ENCODE measurements at places on chromosomes 5 and 9.
A peak's percentile ranks its signal among the peaks of the same experiment; 100 is the strongest.

DNA sequence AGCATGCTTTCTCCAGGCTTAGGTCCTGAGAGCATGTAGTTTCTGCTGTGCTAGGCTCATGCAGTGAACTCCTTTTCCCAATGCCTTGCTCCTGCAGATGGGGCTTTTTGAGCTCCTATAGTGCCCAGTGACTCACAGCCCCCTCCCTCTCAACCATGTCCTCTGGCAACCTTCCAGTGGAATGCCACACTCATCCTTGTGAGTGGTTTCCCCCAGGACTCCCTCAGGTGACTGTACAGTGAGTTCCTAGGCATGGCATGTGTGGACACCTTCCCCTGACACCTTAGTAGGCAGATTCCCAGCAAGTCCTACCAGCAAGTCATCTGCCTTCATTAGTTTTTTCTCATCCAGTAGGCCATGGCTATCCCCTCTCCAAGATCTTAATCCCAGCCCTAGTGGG is 72.4 kb upstream of the CXCL14 start:
- H3K27me3 ChIP-seq, result no peaks in the 10 kb centered on the region
- no peaks in the 10 kb centered on the region for H3K36me3 ChIP-seq
- DNase-seq, result no peak
- H3K4me3 ChIP-seq, result peak overlapping the region; percentile 28
- H3K4me1 ChIP-seq, result no peaks in the 10 kb centered on the region

DNA sequence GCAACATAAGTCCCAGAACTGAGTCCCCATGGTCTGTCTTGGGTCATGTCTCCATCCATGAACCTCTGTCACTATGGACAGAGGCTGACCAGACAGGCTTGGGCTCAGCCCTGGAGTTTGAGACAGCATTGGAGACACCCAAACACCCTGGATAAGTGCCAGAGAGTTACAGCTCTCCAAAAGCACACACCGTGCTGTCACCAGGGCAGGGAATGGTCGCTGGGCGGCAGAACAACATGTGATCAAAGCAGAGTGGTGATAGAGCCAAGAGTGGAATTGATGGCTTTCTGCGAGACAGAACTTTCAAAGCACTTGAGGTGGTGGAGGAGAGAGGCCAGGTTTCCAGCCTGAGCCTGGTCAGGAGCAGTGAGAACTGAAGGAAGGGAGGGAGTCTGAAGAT is 50.1 kb downstream of the DRD1 start:
- no peak overlapping the region for H3K27ac ChIP-seq
- H3K36me3 ChIP-seq, result no peaks in the 10 kb centered on the region
- no peak for DNase-seq
- H3K4me3 ChIP-seq, result no peak overlapping the region
- no peaks in the 10 kb centered on the region for H3K27me3 ChIP-seq

DNA sequence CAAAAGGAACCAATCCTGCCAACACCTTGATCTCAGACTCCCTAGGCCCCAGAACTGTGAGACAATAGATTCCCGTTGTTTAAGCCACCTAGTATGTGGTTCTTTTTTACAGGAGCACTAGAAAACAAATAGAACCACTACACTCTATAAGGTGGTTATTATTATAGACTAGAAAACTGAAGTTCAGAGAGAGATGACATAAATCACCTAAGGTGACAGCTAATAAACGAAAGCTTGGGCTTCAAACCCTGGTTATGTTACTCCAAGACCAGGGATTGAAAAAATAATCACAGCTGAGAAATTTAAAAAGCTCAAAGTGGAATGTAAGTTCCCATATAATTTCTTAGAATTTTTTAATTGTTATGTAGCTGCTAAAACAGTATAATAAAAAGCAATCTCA is 716.2 kb upstream of the DMAC1 start:
- H3K4me3 ChIP-seq, result no peak overlapping the region
- DNase-seq, result no peak
- peaks cover 4% of the 10 kb centered on the region for H3K36me3 ChIP-seq
- no peak overlapping the region for H3K27ac ChIP-seq
- no peaks in the 10 kb centered on the region for H3K27me3 ChIP-seq
- no peaks in the 10 kb centered on the region for H3K4me1 ChIP-seq

DNA sequence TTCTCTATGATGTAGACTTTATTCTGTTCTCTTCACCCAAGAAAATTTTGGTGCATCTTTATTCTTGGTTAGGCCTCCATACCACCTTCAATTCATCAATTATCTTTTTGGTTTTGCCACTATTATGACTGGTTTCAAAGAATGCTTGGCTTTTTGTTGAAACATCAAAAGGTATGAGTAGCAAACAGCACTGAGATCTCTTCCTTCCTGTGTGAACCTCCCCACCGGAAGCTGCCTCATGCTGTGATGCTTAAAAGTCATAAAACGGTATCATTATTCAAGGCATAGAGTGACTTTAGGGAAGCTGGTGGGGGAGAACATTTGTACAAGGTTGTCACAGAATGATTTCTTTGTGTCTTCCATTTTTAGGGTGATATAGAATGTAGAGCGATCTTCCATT is 70.6 kb downstream of the IQGAP2 start:
- no peak overlapping the region for H3K4me3 ChIP-seq
- no peaks in the 10 kb centered on the region for H3K27me3 ChIP-seq
- no peaks in the 10 kb centered on the region for H3K36me3 ChIP-seq
- no peaks in the 10 kb centered on the region for H3K4me1 ChIP-seq
- no peak for DNase-seq
- no peak overlapping the region for H3K27ac ChIP-seq

GRCh38 chr5:36270175-36270574 is 28.4 kb upstream of the NADK2 start:
- H3K4me3 ChIP-seq, result no peak overlapping the region
- H3K4me1 ChIP-seq, result peaks cover 6% of the 10 kb centered on the region
- DNase-seq, result no peak
- no peaks in the 10 kb centered on the region for H3K27me3 ChIP-seq

GRCh38 chr9:131640438-131641137 is 95.3 kb downstream of the PRRT1B start:
- H3K27me3 ChIP-seq, result no peaks in the 10 kb centered on the region
- peaks cover 17% of the 10 kb centered on the region for H3K4me1 ChIP-seq
- no peak overlapping the region for H3K27ac ChIP-seq
- H3K4me3 ChIP-seq, result no peak overlapping the region
- H3K36me3 ChIP-seq, result peaks cover 7% of the 10 kb centered on the region

DNA sequence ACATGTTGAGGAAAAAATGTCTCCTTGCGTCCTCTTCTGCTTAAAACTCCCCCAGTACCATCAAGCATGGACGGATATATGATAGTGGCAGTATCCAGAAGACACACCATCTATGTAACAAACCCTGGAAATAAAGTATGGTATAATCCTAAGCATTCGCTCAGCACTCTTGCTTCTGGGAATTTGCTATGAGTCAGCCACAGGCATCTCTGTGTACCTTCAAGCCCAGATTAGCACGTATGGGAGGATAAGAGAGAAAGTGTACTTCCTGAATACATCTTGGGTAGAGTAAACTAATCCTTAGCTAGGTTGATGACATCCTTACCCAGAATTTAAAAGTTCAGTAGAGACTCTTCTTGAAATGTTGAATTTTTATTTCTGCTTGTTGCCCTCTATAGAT is 71.2 kb downstream of the GHR start:
- no peak for DNase-seq
- no peaks in the 10 kb centered on the region for H3K4me1 ChIP-seq
- H3K4me3 ChIP-seq, result no peak overlapping the region
- no peaks in the 10 kb centered on the region for H3K27me3 ChIP-seq
- no peaks in the 10 kb centered on the region for H3K36me3 ChIP-seq
- H3K27ac ChIP-seq, result no peak overlapping the region

- DNase-seq, result peak; percentile 37
- no peak overlapping the region for H3K4me3 ChIP-seq
- H3K36me3 ChIP-seq, result no peaks in the 10 kb centered on the region
- H3K4me1 ChIP-seq, result peaks cover 7% of the 10 kb centered on the region
- H3K27me3 ChIP-seq, result no peaks in the 10 kb centered on the region
- no peak overlapping the region for H3K27ac ChIP-seq
Measured at GRCh38 chr5:76337953-76338451, 65.1 kb upstream of the IQGAP2 start.

GRCh38 chr9:35938474-35939356 is 19.2 kb downstream of the OR2S2 start:
- no peaks in the 10 kb centered on the region for H3K4me1 ChIP-seq
- H3K27me3 ChIP-seq, result peaks cover 16% of the 10 kb centered on the region
- H3K4me3 ChIP-seq, result no peak overlapping the region
- no peak for DNase-seq
- no peak overlapping the region for H3K27ac ChIP-seq
- H3K36me3 ChIP-seq, result no peaks in the 10 kb centered on the region

GRCh38 chr5:168291342-168291963 is at the start of gene WWC1:
Gene WWC1, plus strand, starts transcription at chr5:168291645. Its CDS starts 508 bp downstream, at chr5:168292153.
- H3K4me3 ChIP-seq, result peak within 1 kb of the TSS; percentile 94
- H3K36me3 ChIP-seq, result no peaks in the 10 kb centered on the region
- no peak for DNase-seq
- H3K27me3 ChIP-seq, result no peaks in the 10 kb centered on the region

GRCh38 chr9:31355159-31355882 is 1029.1 kb upstream of the ACO1 start:
- H3K36me3 ChIP-seq, result no peaks in the 10 kb centered on the region
- H3K4me3 ChIP-seq, result no peak overlapping the region
- DNase-seq, result no peak
- no peaks in the 10 kb centered on the region for H3K27me3 ChIP-seq
- peaks cover 2% of the 10 kb centered on the region for H3K4me1 ChIP-seq
- no peak overlapping the region for H3K27ac ChIP-seq

GRCh38 chr5:124590686-124591085 is 155.8 kb downstream of the ZNF608 start:
- H3K36me3 ChIP-seq, result no peaks in the 10 kb centered on the region
- H3K27me3 ChIP-seq, result no peaks in the 10 kb centered on the region
- no peak overlapping the region for H3K27ac ChIP-seq

GRCh38 chr5:139149477-139150199 is 48.5 kb downstream of the SIL1 start:
- no peak overlapping the region for H3K4me3 ChIP-seq
- H3K27me3 ChIP-seq, result no peaks in the 10 kb centered on the region
- DNase-seq, result no peak

- H3K4me3 ChIP-seq, result no peak overlapping the region
- no peaks in the 10 kb centered on the region for H3K27me3 ChIP-seq
- no peak for DNase-seq
- H3K36me3 ChIP-seq, result no peaks in the 10 kb centered on the region
- H3K4me1 ChIP-seq, result peaks cover 2% of the 10 kb centered on the region
Measured at GRCh38 chr5:168356592-168356991, 65.1 kb downstream of the WWC1 start.

GRCh38 chr5:175603987-175604739 is 53.7 kb upstream of the HRH2 start:
- no peak for DNase-seq
- no peak overlapping the region for H3K4me3 ChIP-seq
- H3K27ac ChIP-seq, result no peak overlapping the region
- H3K4me1 ChIP-seq, result no peaks in the 10 kb centered on the region
- no peaks in the 10 kb centered on the region for H3K36me3 ChIP-seq

DNA sequence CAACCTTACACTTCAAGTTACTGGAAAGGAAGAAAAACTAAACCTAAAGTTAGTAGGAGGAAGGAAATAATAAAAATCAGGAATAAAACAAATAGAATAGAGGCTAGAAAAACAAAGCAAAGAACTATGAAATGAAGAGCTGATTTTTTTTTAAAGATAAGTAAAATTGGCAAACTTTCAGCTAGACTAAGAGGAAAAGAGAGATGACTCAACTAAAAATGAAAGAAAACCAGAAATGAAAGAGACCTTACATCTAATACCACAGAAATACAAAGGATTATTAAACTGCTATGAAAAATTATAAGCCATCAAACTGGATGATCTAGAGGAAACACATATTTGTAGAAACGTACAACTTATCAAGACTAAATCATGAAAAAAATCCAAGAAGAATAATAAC is 60.0 kb downstream of the PRRC1 start:
- H3K27ac ChIP-seq, result no peak overlapping the region
- no peaks in the 10 kb centered on the region for H3K27me3 ChIP-seq
- DNase-seq, result no peak
- H3K4me3 ChIP-seq, result no peak overlapping the region

DNA sequence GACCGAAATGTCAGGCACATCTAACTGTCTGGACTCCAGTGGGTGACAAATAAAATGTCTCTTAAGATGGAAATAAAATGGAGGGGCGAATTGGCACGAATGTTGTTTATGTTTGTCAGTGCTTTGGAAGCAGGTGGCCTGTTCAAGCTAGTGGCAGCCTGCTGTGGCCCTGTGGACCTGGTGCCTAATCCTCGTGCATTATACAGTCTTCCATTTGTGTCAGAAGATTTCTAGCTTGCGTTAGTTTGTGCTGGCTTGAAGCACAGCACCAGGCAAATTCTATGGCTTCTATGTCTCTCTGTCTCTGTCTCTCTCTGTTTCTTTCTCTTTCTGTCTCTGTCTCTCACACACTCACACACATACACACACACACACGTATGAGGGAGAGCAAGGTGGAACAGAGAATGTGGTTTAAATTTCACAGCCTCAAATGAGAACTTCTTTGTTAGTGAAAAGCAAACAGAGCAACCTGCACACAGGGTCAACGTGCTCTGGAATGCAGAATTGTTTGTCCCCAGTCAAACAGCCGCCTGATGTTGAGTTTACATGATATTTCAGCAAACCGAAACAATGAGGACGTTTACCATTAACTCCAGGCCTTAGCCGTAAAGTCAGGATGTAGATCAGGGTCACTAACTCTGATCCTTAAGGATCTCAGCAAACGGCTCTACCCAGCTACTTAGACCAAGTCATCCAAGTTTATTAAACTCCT is 39.0 kb upstream of the CD180 start:
- H3K36me3 ChIP-seq, result no peaks in the 10 kb centered on the region
- H3K4me1 ChIP-seq, result no peaks in the 10 kb centered on the region
- H3K27me3 ChIP-seq, result no peaks in the 10 kb centered on the region

GRCh38 chr5:93359296-93359959 is 221.6 kb downstream of the NR2F1-AS1 start:
- H3K27me3 ChIP-seq, result no peaks in the 10 kb centered on the region
- no peak for DNase-seq
- no peak overlapping the region for H3K27ac ChIP-seq
- H3K4me1 ChIP-seq, result no peaks in the 10 kb centered on the region

DNA sequence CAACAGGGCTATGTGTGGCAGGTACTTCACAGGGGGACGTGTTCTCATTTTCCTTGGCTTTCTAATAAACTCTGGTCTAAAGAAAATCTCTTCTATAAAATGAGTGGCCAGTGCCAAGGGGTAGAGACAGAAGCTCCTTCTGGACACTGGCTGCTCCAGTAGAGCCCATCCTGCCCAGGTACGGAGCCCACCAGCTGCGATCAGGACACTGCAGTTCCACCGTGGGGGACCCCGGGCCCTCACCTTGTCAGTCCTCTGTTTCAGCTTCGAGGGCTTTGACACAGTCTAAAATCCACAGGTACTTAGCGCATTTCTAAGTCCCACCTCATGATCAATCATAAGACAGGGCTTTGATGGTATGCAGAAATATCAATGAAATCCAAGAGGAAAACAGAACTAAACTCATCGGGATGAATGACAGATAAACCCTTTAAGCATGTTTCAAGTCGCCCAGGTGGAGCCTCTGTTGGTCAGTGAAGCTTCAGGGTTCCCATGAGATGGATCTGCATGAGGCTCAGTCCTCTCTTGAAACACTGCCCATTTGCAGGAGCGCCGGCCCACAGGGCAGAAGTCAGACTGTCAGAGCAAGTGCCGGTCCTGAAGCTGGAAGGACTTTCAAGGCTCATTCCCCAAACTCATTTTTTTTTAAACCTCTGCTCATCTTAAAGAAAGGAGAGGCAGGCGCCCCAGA is 20.3 kb upstream of the TERT start:
- H3K4me1 ChIP-seq, result peaks cover 6% of the 10 kb centered on the region
- H3K4me3 ChIP-seq, result no peak overlapping the region
- H3K36me3 ChIP-seq, result peaks cover 34% of the 10 kb centered on the region
- H3K27me3 ChIP-seq, result no peaks in the 10 kb centered on the region
- H3K27ac ChIP-seq, result no peak overlapping the region

- peak within 1 kb of the TSS; percentile 67 for H3K27ac ChIP-seq
- no peaks in the 10 kb centered on the region for H3K36me3 ChIP-seq
- H3K4me1 ChIP-seq, result peaks cover 20% of the 10 kb centered on the region
- no peaks in the 10 kb centered on the region for H3K27me3 ChIP-seq
Measured at GRCh38 chr9:129177791-129178567, at the start of gene IER5L. Gene IER5L, minus strand, starts transcription at chr9:129178261. Its CDS starts 209 bp downstream, at chr9:129178052.

GRCh38 chr5:172952034-172952511 is 7.2 kb upstream of the RPL26L1 start:
- H3K27ac ChIP-seq, result no peak overlapping the region
